Activated CD8-positive, alpha-beta memory T cell treated with anti-CD3 and anti-CD28 coated beads for 36 hours (primary cell): ENCODE measurements at places on chromosomes 4 and X. TPM values are rescaled to one million over a fixed set of nuclear protein-coding genes. Genes with fewer than 3 reads are reported as not detected.

NMU gene
- 0.23 TPM for total RNA-seq

RHOH gene
- total RNA-seq: 146 TPM

DTHD1 gene
- 1.9 TPM for total RNA-seq

TLR2 gene
- 0.23 TPM for total RNA-seq

PTTG2 gene
- total RNA-seq: 0.46 TPM

TMPRSS11A gene
- total RNA-seq: not detected

SPANXN4 gene
- total RNA-seq: not detected

SOWAHB gene
- total RNA-seq: not detected

LPAR4 gene
- not detected for total RNA-seq

TECRL gene
- not detected for total RNA-seq

FAM9B gene
- not detected for total RNA-seq

CFAP99 gene
- not detected for total RNA-seq

TMPRSS11D gene
- total RNA-seq: not detected

ADH4 gene
- total RNA-seq: not detected

COL4A5 gene
- not detected for total RNA-seq

PAGE1 gene
- not detected for total RNA-seq

MAGEE2 gene
- not detected for total RNA-seq

PRRG1 gene
- total RNA-seq: not detected

RASGEF1B gene
- 4.0 TPM for total RNA-seq

DCHS2 gene
- total RNA-seq: not detected

POU4F2 gene
- not detected for total RNA-seq

NAT8L gene
- 0.59 TPM for total RNA-seq

SGMS2 gene
- total RNA-seq: 0.46 TPM
